ENCODE measurements at places on chromosomes 2 and 18. TPM values are rescaled to one million over a fixed set of nuclear protein-coding genes. Genes with fewer than 3 reads are reported as not detected.

DNA sequence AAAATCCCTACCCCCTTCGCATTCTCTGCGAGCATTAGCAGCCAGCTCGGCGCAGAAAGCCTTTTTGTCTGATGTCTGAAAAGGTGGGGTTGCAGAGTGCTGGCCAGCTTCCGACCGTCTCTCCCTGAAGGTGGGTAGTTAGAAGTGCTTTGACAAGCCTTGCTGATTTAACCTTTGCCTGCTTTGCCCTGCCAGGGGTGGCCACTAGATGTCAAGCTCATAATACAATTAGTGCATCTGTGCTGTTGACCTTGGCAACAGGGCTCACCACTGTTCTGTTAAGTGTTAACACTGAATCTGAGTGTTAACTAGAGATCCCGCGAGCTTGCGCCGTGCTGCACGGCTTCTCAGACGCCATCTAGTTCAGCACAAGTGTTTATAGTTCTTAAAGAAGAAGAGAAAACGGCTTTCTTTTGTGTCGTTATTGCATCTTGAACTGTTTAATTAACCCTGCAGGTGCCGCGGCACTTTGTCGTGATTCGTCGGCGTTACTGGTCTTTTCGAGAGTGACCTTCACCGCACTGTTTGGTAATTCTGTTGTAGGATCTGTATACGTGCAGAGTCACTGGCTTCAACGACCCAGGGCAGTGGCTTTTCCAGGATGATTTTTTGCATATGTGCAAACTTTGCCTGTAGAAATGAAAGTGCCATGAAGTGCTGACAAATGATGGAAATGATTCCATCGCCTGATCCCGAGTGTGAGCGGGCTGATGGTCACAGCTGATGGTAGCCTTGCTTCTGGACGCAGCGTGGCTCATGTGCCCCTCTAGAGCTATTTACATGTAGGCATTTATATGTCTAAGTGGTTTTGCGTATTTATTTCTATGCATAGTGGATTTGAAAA lies 5.5 kb downstream of the SALL3 start:
- DNase-seq: peak; percentile 13
- H3K36me3 ChIP-seq: no peaks in the 10 kb centered on the region
- no peak overlapping the region for H3K4me3 ChIP-seq
- H3K27ac ChIP-seq: no peak overlapping the region

- H3K27ac ChIP-seq: no peak overlapping the region
- H3K4me1 ChIP-seq: no peaks in the 10 kb centered on the region
- H3K36me3 ChIP-seq: no peaks in the 10 kb centered on the region
- DNase-seq: no peak
Observed at GRCh38 chr2:199764273-199764800, 86.7 kb downstream of the FTCDNL1 start.

DNA sequence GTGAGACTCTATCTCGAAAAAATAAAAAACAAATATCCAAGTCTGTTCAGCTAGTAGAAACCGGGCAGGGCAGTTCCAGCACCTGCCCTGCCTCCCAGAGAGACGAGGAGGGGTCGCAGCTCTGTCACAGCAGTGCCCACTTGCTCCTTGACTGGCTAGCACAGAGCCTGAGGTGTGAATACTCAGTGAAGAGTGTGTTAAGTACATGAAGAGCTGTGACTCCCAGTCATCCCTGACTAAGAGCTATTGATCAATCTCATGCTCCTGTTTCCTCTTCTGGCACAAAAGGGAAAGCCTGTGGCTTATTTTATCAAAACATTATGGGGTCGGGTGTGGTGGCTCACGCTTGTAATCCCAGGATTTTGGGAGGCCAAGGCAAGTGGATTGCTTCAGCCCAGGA lies 83.0 kb upstream of the FZD7 start:
- no peaks in the 10 kb centered on the region for H3K4me1 ChIP-seq
- no peak for DNase-seq
- H3K27ac ChIP-seq: no peak overlapping the region
- no peak overlapping the region for H3K4me3 ChIP-seq
- no peaks in the 10 kb centered on the region for H3K36me3 ChIP-seq
- H3K27me3 ChIP-seq: no peaks in the 10 kb centered on the region

DNA sequence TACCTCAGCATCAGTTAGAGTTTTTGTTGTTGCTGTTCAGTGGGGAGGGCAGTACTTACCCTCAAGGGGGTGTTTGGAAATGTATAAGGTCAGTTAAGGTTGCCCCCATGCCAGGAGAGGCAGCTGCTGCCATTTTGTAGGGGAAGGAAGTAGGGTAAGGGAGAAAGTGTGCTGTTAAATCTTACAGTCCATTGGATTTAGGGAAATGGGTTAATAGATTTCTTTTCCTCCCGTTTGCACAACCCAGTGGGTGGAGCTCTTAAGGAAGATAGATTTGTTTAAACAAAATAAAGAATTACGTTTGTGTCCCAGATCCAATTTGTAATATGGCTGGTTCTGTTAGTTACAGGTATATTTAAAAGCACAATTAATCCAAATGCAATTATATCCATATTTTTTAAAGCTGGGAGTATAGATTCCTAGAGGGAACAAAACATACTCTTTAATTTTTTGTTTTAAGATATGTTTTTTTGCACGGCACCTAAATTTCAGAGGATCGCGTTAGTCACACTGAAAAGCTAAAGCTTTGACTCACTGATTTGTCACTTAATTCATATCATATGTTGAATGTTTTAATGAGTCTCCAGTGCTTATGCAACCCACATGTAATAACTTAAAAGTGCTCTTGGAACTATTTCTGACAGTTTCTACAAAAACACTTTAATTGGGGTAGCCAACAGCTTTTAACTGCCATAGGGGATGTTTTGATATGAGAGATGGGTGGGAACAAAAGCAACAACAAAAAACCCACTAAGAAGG lies 9.0 kb upstream of the CWC22 start:
- no peak overlapping the region for H3K4me3 ChIP-seq
- DNase-seq: no peak
- no peaks in the 10 kb centered on the region for H3K4me1 ChIP-seq
- no peak overlapping the region for H3K27ac ChIP-seq

- no peaks in the 10 kb centered on the region for H3K27me3 ChIP-seq
- H3K4me1 ChIP-seq: no peaks in the 10 kb centered on the region
- H3K36me3 ChIP-seq: no peaks in the 10 kb centered on the region
Observed at GRCh38 chr18:49214706-49215105, 245.7 kb downstream of the DYM start.

DNA sequence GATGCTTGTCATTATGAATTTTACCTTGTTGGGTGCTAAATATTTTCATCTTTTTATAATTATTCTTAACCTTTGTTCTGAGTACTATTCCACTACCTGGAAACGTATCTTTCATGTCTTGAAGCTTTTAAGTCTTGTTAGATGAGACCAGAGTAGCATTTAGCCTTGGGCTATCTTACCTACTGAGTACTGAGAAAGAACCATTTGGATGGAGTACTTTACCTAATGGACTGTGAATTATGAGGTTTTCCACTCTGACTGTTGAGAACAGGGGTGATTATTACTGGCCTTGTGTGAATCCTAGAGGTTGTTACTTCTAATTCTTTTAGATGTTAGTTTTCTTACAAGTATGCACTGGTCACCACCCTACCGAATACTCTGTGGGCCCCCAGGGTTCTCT lies 63.5 kb downstream of the CCDC102B start:
- H3K4me3 ChIP-seq: no peak overlapping the region
- DNase-seq: no peak
- H3K27me3 ChIP-seq: no peaks in the 10 kb centered on the region
- no peaks in the 10 kb centered on the region for H3K4me1 ChIP-seq
- no peaks in the 10 kb centered on the region for H3K36me3 ChIP-seq

DNA sequence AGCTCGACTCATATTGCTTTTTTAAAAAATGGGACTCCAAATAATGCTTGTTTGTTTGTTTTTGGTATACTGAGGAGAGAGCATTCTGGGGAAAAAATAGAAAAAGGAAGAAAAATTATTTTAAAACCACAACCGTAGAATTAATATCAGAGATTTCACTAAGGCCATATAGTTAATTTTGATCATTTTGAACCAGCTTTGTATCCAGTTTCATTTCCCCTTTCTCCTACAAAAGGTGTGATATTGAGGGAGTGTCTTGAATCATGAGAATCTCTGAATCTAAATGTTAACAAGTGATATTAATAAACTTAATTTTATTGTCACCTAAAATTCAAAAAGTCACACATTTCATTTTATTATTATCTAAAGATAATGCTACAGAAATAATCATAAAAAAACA lies 198.5 kb upstream of the GALNT5 start:
- H3K4me3 ChIP-seq: no peak overlapping the region
- no peak for DNase-seq
- H3K27ac ChIP-seq: no peak overlapping the region
- no peaks in the 10 kb centered on the region for H3K36me3 ChIP-seq
- H3K4me1 ChIP-seq: no peaks in the 10 kb centered on the region

DNA sequence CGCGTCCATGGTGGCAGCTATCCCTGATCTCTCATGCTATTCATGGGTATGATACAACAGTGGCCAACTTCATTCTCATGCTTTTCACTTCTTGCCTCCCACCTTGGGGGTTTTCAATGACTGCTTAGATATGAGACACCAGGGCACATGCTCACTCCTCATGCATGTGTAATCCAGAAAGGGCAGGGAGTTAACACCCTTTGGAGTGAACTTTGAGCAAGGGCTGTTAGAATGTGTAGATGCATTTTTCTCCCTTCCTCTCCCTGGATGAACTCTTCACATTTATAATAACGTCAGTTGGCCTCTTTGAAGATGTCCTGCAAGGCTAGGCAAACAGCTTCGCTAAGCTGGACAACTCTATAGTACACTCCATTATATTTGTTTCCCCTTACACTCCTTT lies 56.7 kb downstream of the DPP10 start:
- no peaks in the 10 kb centered on the region for H3K27me3 ChIP-seq
- no peak overlapping the region for H3K4me3 ChIP-seq
- H3K27ac ChIP-seq: no peak overlapping the region
- H3K36me3 ChIP-seq: no peaks in the 10 kb centered on the region
- H3K4me1 ChIP-seq: no peaks in the 10 kb centered on the region
- DNase-seq: no peak

GRCh38 chr2:123791684-123792083 lies 233.4 kb upstream of the CNTNAP5 start:
- H3K27me3 ChIP-seq: no peaks in the 10 kb centered on the region
- no peaks in the 10 kb centered on the region for H3K4me1 ChIP-seq
- H3K4me3 ChIP-seq: no peak overlapping the region
- no peak overlapping the region for H3K27ac ChIP-seq
- no peak for DNase-seq
- no peaks in the 10 kb centered on the region for H3K36me3 ChIP-seq

DNA sequence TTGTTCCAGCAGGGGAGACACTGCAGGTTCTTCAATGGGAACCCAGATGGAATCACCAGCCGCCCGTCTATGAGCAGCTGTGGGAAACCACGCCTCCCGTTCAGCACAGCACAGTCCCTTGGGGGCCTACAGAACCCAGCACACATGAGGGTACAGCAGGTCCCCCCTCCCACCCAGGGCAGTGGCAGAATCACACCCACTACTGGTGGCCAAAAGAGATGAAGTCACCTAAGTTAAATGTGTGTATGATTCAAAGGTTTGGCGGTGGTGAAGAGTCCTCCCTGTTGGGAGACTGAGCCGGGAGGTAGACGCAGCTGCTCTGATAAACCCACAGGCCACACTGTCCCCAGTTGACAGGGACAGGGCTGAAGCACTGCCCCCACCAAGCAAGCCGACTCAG lies 44.3 kb downstream of the L3MBTL4 start:
- DNase-seq: no peak
- H3K27ac ChIP-seq: no peak overlapping the region
- H3K36me3 ChIP-seq: no peaks in the 10 kb centered on the region

DNA sequence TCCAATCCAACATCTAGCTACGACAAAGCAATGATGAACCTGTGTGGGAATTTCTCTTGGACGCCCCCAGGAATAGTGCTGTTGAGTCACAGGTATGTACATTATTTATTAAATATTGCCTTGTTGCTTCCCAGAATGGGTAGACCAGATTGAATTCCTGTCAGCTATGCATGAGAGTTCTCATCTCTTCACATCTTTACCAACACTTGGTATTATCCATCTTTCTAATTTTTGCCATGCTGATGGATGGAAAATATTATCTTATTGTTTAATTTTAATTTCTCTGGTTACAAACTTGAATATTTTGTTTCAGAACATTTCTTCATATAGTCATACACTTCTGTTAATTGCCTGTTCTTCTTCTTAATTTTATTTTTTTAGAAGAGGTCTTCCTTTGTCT lies 9.6 kb upstream of the RAB10 start:
- no peaks in the 10 kb centered on the region for H3K36me3 ChIP-seq
- no peak overlapping the region for H3K4me3 ChIP-seq
- no peak for DNase-seq

- H3K27me3 ChIP-seq: no peaks in the 10 kb centered on the region
- no peak for DNase-seq
- H3K4me3 ChIP-seq: no peak overlapping the region
- H3K36me3 ChIP-seq: no peaks in the 10 kb centered on the region
Observed at GRCh38 chr2:154452471-154452870, 246.0 kb upstream of the KCNJ3 start.

DNA sequence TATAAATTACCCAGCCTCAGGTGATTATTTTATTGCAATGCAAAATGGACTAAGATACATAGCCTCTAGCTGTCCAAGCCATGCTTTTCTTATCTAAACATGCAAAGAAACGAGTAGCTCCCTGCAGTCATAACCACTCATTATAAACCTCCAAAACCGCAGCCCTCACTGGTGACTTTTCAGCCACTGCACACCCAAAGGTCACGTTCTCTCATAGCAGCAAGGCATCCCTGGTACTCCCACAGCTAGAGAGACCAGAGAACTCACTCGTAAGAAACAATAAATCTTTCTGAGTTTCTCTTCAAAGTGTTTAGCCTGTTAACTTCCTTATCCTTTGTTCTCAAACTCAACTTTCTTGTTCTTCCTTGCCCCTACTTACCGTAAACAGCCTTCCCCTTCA lies 28.5 kb upstream of the RALBP1 start:
- no peaks in the 10 kb centered on the region for H3K4me1 ChIP-seq
- no peak overlapping the region for H3K4me3 ChIP-seq
- no peaks in the 10 kb centered on the region for H3K36me3 ChIP-seq

The CTAGE1 gene
- total RNA-seq: not detected

The ALPI gene
- not detected for total RNA-seq

The ZNF521 gene
- total RNA-seq: not detected

The ANKRD23 gene
- total RNA-seq: 3.8 TPM

The C18orf54 gene
- 10.1 TPM for total RNA-seq

The CPLX4 gene
- total RNA-seq: not detected

The CWC22 gene
- total RNA-seq: 30.9 TPM

The BZW1 gene
- total RNA-seq: 533 TPM

The GALNT13 gene
- not detected for total RNA-seq

The OTOS gene
- total RNA-seq: not detected

The ST8SIA3 gene
- not detected for total RNA-seq

The ATG16L1 gene
- total RNA-seq: 32.0 TPM

The ANKRD62 gene
- total RNA-seq: not detected
